Brain microvascular endothelial cell (primary cell): ENCODE measurements at places on chromosomes 1 and 21.
A peak's percentile ranks its signal among the peaks of the same experiment; 100 is the strongest.

DNA sequence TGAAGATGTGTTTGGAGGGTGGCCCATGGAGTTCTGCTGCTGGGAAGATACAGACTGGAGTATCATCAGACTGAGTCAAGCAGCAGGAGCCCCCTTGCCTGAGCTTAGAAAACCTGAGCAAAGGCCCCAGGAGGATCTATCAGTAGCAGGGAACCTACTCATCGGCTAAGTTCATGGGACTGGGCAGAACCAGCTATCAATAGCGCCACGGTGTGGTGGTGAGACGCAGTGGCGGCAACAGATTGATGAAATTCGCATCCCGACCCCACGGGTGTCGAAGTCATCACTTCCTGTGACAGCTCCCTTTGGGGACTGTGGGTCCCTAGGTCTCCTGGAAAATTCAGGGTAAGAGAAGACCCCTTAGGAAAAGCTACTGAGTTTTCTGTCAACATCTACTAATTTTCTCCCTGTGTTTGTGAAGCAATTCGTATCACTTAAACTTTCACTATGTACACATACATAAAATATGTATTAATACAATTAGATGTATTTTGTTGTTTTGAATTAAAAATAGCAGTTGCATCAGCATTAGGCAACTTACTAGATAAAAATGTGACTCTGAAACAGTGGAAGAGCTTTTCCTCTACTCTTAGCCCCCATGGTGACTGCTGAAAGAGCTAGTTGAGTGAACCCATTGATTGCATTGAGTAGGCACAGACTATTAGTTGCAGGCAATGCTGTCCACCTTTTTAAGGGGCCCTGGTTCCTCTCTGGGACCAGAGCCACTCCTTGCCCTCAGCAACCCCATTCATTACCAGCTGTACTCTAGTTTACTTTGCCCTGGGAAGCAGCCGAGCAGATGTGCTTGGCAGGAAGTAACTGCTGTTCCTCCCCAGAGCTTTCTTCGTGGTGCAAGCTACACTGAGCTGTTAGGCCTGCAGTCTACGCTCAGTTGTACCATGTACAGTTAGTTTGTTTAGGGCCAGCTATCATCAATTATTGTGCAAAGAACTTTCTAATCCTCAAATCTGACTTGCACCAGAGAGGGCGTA is 7.3 kb upstream of the CACNA1S start:
- DNase-seq: peak; percentile 47

DNA sequence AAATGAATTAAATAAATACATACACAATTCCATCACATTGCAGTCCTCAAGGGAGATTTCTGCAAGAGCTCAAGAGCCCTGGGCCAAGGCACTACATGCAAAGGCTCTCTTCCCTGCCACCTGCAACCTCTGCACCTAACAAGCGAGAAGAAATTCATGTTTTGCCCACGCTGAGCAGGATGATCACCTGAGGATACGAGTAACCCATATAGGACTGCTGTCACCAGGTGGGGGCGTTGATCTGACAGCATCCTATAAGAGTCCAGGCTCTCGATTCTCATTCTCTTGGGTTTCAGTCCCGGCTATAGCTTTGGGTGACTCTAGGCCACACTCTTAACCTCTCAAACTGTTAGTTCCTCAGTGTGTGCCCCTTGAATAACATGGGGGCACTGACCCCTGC is 18.7 kb upstream of the SPOCD1 start:
- DNase-seq: no peak

- no peak for DNase-seq
Measured at GRCh38 chr1:37722181-37723071, 30.1 kb downstream of the CDCA8 start.

DNA sequence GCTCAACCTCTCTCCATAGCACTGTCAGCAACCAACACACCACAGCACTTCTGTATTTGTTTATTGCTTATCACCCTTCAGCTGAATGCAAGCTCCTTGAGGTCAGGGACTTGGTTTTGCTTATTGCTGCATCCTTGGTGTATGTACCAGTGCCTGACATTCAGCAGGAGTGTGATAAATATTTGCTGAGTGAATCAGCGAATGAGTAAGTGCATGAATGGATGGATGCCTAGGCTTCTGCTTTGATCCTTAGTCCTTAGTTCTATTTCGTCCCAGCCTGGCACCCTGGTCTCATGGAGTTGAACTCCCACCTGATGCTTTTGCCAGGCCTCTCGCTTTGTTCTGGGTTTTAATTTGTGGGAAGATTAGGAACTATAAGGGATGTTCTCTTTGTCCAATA is 88.2 kb downstream of the ZSCAN20 start:
- no peak for DNase-seq

GRCh38 chr1:102498929-102499328 is 502.2 kb upstream of the OLFM3 start:
- no peak for DNase-seq

DNA sequence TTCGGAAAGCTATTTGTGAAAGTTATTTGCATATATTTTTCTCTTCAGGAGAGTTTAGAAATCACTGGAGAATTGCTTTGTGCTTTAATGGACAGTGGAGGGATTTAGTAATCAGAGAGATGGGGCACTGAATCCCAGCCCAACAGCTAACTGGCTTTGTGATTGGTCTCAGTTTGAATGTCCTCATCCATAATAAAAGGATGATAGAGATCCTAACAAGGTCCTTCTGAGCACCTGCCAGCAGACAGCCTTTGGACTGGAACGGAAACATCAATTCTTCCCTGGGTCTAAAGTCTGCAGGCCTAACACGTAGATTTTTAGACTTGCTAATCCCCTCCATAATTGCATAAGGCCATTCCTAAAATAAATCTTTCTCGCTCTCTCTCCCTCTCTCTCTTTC is 112.0 kb upstream of the ADAMTS5 start:
- DNase-seq: no peak

- DNase-seq: no peak
Measured at GRCh38 chr1:196029410-196029809, 578.8 kb downstream of the KCNT2 start.

GRCh38 chr21:14995226-14995625 is 69.6 kb downstream of the NRIP1 start:
- no peak for DNase-seq

DNA sequence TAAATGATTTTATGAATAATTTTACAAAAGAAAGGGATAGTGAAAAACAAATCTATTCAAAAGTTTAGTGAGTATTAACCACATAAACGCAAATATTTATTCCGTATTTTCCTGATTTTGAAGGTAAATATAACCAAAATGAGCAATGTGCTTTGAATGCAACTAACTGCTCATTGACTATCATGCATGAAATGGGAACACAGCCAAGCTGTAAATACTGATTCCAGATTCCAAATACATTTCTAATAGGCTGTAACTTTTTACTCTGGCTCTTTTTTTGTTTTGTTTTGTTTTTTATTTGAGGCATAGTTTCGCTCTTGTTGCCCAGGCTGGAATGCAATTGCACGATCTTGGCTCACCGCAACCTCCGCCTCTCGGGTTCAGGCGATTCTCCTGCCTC is 41.8 kb downstream of the SELENOF start:
- DNase-seq: peak; percentile 9

DNA sequence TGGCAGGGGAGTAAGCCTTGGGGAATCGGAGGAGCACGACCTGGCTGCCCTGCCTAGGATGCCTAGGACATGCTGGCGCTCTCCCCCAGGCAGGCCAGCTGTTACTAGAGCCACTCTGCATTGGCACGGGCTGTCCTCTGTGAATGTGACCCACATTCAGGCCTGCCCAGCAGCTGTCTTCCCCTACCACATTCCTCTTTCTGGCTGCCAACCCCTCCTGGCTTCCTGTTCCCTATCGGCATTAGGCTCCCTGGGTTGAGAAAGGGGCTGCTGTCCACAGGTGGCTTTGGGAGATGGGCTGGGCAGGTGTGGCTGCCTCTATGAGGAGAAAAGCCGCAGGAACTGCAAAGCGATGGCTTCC is 2.3 kb upstream of the NFASC start:
- DNase-seq: no peak

DNA sequence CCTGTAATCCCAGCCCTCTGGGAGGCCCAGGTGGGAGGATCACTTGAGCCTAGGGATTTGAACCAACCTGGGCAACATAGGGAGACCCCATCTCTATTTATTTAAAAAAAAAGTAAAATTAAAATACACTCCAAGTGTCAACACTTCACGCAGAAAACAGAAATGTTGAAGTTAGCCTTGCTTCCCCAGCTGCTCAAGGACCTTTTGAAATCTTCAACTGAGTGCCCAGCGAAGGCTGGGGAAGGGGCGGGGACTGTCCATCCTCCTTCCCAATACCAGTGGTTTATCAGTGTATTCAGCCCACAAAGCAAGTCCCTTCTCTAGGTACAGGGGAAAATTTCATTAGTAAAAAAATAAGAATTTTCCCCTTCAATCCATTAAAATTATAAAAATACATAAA is 2.2 kb upstream of the DNAJC28 start:
- DNase-seq: no peak

DNA sequence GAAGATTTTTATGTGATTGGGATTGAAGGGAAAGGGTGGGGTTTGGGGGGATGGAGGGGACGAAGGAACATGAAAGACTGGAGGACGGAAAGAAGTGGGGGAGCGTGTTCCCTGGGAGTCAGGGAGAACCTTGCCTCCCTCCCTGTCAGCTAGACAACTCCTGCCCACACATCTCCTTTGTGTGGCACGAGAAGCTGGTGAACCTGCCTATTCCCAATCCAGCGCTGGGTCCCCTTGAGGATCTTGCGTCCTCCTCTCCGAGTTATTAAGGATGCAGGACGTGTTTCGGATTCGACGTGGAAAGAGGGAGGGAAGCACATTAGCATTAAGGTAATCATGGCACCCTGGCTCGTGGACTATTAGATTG is 1.4 kb downstream of the LRRC7 start:
- no peak for DNase-seq

GRCh38 chr1:61318319-61319125 is 236.2 kb downstream of the NFIA start:
- peak; percentile 57 for DNase-seq

GRCh38 chr1:210801501-210801900 is 332.4 kb downstream of the KCNH1 start:
- no peak for DNase-seq

DNA sequence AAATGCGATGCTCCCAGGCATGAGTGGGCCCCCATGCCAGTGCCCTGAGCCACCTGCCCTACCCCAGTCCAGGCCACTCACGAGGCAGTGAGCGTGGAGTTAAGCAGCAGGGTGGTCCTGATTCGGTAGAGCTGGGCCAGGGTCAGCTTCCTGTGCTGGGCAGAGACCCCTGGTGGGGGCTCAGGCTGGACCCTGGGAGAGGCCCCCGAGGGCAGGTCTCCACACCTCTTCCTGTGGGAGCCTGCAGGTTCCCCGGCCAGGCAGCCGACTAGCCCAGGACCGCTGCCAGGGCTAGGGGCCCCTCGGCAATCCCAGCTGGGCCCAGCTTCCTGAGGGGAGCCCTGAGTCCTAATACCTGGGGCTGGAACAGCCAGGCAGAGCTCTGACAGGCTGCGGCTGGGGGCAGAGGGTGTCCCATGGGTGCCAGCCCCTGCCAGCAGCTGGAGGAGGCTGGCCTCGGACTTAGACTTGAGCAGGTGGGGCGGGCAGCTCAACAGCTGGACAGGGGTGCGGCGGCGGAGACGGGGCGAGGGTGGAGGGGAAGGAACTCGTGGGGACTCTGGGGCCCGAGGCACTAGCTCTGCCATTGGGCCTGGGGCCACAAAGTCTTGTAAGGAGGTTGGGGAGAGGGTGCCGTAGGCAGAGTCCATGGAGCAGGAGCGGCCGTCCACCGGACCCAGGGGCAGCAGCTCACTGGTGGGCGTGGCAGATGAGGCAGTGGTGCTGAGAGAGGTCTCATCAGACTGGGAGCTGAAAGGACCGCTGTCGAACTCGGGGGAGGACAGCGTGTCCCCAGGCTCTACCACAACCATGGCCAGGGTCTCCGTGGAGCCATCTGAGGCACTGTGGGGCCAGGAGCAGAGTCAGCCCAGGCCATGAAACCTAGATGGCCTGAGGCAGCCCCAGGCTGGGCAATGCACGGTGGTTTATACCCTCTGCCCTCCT is 2.0 kb upstream of the TNFRSF25 start:
- no peak for DNase-seq

DNA sequence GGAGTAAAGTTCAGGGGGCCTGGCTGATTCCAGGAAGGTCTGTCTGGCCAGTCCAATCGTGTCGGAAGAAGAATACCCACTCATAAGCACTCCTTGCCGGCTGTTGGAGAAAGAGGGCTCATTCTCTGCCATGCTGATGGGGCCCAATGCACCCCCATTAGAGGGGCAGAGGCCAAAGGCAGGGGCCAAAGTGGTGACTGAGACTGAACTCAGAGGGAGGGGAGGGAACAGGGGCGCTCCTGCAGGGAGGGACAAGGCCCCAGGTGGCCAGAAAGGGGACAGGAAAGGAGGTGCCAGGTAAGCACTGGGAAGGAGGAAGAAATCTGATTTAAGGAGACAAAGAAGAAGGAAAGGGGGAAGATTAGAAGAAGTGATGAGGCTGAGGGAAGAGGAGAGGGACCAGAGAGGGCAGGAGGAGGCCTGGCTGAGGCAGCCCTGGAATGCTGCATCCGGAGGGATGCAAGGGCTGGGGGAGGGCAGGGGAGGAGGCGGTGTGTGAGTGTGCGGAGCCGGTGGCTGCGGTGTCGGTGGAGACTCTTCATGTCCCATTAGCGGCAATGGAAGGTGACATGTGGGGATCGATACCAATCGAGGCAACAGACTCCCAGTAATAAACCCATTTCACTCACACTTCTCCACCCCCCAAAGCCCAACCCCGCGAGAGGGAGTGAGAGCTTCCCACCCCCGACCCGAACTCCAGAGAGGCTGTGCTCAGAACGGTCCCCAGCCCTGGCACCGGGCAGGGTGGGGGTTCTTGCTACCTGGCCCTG is 12.0 kb upstream of the ETV3L start:
- DNase-seq: no peak

- DNase-seq: peak; percentile 68
Measured at GRCh38 chr21:41664881-41665765, 101.7 kb downstream of the RIPK4 start.

DNA sequence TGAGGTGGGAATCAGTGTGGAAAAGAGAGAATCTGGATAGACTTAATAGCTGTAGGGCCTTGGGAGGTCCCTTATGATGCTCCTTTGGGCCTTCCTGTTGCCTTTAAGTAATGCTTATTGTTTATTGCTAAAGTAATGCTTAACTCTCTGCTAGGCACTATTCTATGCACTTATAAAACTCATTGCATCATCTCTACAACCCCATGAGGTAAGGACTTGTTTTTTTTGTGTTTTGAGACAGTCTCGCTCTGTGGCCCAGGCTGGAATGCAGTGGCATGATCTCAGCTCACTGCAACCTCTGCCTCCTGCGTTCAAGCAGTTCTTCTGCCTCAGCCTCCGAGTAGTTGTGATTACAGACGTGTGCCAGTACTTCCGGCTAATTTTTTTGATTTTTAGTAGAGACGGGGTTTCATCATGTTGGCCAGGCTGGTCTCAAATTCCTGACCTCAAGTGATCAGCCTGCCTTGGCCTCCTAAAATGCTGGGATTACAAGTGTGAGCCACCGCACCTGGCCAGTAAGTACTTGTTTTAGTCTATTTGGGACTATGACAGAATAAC is 22.3 kb downstream of the NECAP2 start:
- DNase-seq: no peak

- DNase-seq: peak; percentile 19
Measured at GRCh38 chr1:199287647-199288046, 648.8 kb downstream of the PTPRC start.

DNA sequence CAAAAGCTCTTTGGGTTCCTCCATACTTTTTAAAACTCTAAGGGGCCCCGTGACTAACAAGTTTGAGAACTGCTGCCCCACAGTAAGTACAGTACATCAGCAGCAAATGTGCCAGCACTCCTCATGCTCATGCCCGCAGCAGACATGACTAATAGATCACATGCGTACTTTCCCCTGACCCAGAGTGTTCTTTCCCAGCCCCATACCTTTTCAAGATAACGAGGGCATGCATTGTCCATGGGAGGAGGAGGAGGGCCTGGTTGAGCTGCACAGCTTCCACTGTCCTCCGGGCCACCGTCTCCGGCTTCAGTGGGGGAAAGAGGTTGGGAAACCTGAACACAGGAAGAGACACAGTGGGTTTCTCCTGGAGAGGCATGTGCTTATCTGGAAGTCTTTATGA is 45.5 kb downstream of the DHRS3 start:
- DNase-seq: peak; percentile 71
